Endothelial cell (in vitro differentiated cells): ENCODE measurements at places on chromosomes 13 and 19.

DNA sequence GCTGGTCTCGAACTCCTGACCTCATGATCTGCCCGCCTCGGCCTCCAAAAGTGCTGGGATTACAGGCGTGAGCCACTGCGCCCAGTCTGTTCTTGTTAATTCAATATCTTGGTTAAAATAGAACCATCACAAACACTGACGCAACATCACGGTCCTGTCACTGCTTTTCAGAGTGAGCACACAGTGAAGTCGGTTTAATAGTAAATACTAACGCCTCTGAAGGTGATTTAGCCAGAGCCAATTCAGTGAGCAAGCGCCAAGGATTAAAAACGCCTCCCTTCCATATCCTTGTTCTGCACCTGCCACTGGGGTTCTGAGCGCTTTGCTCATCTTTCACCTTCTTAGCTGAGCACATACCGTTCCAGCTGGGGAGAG, 30.3 kb downstream of the LAMP1 start:
- DNase-seq, result no peak

DNA sequence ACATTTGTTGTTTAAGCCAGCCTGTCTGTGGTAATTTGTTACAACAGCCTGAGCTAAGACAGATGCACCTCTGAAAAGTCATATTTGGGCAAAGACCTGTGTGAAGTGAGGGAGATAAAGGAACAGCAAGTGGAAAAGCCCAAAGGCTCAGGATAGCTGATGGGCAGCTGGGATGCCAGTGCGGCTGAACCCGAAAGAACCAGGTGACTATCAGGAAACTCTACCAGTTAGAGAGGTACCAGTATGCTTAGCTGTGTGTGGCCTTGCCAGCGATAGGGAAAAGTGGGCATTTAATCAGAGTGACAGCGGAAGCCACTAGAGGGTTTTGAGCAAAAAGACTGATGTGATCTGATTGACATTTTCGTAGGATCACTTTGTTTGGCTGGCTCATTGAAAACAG, 764.8 kb upstream of the GPC6 start:
- no peak for DNase-seq

- DNase-seq, result no peak
Observed at GRCh38 chr19:2869618-2870017, 2.5 kb downstream of the ZNF556 start.

DNA sequence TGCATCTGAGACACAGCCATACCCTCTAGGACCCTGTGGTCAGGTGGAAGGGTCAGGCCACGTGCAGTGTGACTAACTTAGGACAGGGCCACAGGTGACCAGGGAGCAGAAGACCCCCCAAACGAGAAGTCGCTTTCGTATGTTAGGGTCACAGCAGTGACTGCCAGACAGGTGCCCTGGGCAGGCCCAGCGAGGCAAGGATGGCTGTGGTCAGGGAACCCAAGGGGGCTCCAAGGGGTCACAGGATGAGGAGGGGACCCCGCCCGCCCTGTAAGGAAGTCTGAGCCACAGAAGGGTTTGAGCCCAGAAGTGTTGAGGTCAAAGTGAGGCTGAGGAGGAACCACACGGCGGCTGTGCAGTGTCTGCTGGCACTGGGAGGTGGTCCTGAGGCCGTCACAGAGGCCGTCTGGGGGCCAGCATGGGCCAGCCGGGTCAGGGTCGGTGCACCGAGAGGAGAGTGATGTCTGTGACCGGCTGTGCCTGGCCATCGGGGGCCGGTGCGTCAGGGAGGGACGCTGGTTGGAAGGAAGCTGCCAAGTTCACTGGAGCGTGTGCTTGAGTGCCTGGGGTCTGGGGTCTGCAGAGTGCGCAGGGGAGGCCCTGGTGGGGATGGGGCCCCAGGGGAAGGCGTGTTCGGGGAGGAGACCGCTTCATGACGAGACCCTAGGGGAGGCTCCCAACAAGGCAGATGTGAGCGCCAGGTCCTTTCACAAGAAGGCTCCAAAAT, 24.8 kb upstream of the TMEM255B start:
- DNase-seq, result no peak

- DNase-seq, result no peak
Observed at GRCh38 chr19:16862826-16863415, 25.9 kb upstream of the F2RL3 start.

GRCh38 chr13:98109226-98109853, 33.6 kb upstream of the FARP1 start:
- no peak for DNase-seq

- no peak for DNase-seq
Observed at GRCh38 chr13:48281556-48281955, 22.0 kb upstream of the RB1 start.

DNA sequence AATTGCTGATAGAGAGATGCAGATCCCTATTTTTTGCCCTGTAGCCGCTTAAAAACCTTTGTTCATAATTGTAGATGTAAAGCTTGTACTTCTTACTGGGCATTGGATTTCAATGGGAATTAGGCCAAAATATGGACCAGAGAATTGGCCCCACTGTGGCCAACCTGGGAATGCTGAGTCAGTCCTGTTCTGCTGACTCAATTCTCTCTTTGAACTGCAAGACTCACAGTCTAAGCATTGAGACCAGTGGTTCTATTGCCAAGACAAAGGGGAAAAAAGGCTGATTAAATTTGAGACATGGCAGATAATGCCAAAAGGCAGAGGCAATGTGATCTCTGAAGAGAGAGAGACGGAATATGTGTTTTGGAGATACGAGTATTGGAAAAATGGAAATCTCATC, 72.5 kb upstream of the UBL3 start:
- DNase-seq, result no peak

DNA sequence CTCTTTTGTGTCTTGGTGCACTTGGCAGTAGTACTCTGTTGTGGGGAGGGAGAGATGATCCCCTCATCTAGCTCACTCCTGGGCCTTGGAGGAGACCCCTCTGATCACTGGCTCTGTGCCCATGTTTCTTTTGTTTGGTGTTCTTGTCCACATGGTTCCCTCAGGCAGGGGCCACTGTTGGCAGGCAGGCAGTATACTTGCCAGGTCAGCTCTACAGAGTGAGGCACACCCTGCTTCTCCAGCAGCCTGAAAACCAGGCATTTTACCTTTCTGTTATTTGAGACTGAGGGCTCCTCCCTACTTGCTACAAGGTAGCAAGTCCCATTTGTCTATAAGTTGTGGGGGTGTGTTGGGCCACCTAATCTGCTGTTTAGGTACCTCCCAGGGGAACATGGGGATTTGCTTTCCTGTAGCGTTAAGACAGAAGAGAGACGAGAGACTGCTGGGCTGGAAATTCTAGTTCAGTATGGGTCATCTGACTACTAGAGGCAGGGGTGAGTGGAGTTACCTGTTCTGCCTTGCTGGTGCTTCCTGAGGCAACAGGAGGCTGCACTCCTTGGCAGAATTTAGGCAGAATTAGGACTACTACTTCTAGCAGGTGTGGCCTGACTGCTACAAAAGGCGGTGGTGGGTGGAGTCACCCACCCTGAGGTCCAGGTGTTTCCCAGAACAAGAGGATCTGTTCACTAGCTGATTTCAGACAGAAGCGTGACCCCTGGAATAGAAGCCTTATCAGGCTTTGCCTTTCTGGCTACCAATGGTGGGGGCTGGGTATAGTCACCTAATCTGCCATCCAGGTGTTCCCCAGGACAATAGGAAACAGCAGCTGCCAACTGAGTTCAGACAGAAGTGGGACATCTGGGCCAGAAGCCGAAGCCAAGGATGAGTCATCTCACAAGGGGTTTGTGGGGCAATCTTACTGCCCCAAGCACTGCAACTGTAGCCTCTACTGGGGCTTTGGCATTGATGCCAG, 843.0 kb upstream of the ATXN8OS start:
- DNase-seq, result no peak

- DNase-seq, result no peak
Observed at GRCh38 chr13:93900731-93901130, 578.8 kb downstream of the DCT start.

- DNase-seq, result no peak
Observed at GRCh38 chr19:38009650-38010242, 102.7 kb downstream of the SIPA1L3 start.

- DNase-seq, result peak; percentile 19
Observed at GRCh38 chr19:6590827-6591319, at the start of gene CD70. TSS of gene CD70 (minus strand) at chr19:6591150. CDS start at chr19:6591002, 148 bp downstream.

DNA sequence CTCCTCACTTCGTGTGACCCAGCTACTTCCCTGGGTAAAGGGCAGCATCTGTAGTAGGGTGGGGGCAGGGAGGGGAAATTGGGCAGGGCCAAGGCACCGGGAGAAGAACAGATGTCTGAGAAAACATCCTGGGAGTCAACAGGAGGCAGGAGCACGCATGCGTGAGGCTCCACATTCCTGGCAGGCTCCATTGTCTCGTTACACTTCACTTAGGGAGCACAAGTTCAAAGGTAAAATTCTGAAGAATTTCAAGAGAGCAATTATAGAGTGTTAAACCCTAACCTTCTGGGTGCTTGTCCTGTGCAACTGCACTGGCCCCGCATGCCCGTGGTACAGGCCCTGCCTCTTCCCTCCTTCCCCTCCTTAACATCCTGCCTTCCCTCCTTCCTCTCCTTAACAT, 79.6 kb upstream of the POMP start:
- DNase-seq, result peak; percentile 23

DNA sequence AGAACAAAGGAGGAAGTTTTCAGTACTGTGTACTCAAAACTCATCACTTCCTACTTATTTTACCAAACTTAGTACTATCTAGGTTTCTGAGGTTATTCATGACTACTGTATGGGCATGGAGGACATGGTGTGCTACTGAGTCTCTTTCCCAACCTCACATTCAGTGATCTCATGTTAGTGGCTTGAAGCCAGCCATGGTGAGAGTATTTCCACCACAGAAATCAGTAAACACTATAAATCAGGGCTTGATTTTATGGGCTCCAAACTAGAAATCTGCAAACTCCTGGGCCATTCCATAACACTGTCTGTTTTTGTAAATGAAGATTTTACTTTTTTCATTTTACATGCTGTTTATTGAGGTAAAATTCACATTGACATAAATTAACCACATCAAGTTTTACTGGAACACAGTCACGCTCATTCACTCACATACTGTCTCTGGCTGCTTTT, 19.7 kb downstream of the MED26 start:
- DNase-seq, result no peak

GRCh38 chr19:54100561-54100960, at the start of gene OSCAR:
TSS of gene OSCAR (minus strand) at chr19:54100803. CDS start at chr19:54100792, 11 bp downstream.
- no peak for DNase-seq
